OCI-LY7 (cell line): ENCODE measurements at places on chromosomes 7 and 10. TPM values are rescaled to one million over a fixed set of nuclear protein-coding genes. Genes with fewer than 3 reads are reported as not detected.

CARD11 gene
- total RNA-seq = 62.8 and 63.5 TPM in 2 replicates

DNA sequence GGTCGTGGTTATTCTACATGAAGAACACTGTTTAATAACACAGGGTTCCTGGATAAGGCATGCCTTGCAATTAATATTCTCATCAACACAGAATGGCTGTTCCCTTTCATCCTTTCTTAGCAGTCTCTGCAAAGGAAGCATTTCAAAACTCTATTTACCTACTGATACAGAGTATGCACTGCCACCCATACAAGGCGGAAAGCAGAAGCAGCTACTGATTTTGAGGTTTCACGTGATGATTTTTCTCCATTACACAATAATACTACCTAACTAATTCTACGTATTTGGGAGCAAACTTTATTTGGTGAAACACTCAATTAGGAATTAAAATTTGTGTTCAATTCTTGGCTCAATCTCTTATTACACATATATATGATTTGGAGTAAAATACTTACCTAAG is 43.0 kb upstream of the COL1A2 start:
- DNase-seq = no peak

ZNF727 gene
- total RNA-seq = not detected in 2 replicates

GRCh38 chr10:126872768-126873167 is 32.5 kb upstream of the DOCK1 start:
- DNase-seq = no peak

DNA sequence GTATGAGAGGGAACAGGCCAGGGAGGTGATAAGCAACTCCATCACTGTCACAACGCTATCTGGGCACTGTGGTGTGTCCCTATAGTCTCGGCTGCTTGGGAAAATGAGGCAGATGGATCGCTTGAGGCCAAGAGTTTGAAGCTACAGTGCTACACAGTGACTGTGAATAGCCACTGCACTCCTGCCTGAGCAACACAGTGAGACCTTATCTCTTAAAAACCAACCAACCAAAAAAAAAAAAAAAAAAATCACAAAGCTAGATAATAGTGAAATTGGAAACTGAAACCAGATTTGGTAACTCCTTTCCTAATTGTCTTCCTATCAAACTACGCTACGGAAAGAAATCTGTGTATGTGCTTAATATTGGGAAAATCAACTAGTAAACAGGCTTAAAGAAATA is 14.1 kb downstream of the MICU1 start:
- DNase-seq = no peak

DNA sequence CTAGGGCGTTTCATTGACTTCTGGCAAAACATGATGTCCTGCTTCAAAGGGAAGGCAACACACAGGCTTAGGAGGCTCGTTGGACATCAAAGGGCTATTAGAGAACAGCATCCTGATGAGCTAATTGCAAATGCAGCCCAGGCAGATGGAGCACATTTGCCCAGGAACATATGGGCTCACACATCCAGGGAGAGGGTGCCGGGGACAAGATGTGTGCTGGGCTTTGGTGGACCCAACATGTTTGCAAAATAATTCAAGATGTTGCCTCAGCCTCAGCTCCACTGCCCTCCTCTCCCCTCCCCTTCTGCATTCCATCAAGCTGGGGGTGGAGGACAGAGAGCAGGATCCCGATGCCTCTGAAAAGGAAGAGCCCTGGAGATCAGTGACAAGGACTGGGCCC is 217.1 kb upstream of the ZMIZ1 start:
- no peak for DNase-seq

GRCh38 chr10:110076559-110077318 is 69.0 kb downstream of the ADD3 start:
- DNase-seq = peak; percentile 69

GRCh38 chr7:13979671-13980435 is 9.6 kb downstream of the ETV1 start:
- no peak for DNase-seq

GRCh38 chr10:127720142-127720541 is 16.8 kb upstream of the FOXI2 start:
- DNase-seq = no peak

HABP2 gene
- total RNA-seq = not detected in 2 replicates

DNA sequence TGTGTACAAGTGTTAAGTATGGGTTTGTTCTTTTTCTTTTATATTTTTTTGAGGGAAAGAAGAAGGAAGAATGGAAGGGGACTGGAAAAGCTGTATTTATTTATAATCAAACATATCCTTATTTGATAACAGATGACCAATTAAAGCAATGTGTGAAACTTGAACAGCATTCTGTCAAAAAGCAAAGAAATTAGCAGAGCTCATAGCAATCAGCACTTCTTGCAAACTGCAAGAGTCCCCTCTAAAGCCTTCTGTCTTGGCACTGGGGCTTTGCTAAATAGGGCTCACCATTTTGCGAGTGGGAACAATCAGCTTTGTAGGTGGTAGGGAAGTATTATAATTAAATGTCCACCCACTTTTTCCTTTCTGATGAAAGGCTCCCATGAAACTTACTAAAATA is 164.9 kb upstream of the LRRTM3 start:
- DNase-seq = no peak

- peak; percentile 48 for DNase-seq
These were observed 53.4 kb upstream of the CYP2C18 start for GRCh38 chr10:94630017-94630688.

DNA sequence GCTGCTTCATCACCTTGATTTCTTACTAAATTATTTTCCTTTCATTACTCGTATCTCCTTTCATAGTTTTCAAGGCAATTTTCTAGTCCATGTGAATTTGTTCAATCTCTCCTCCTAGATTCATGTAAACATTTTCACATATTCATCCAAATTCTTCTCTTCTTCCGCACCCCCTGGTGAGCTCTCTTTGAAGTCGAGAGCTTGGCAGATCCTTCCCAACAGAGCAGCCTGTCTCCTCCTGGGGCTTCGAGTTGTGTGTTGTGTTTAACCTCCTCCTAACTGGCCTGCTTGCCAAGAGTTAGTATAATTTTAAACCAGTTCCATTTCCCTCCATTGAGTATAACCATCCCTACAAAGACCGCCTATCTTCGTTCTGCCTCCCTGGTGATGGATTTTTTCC is 272.4 kb upstream of the CELF2 start:
- DNase-seq = no peak

- DNase-seq = no peak
These were observed 143.3 kb upstream of the KAT6B start for GRCh38 chr10:74683067-74683466.

DNA sequence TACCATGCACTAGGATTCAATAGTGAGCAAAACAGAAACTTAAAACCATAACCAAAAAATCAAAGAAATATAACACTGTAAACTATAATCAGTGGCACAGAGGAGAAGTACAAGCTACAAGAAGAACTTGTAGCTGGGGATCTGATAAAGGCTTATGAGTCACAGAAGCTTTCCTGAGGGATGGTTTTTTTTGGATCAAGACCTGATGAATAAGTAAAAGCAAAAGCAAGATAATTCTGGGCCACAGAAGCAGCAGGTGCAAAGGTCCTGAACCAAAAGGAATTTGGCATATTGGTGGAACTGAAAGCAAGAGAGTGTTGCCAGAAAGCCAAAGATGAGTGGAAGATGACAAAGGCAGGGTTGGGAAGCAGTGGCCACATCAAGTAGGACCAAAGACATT is 37.4 kb upstream of the BET1 start:
- DNase-seq = no peak

DNA sequence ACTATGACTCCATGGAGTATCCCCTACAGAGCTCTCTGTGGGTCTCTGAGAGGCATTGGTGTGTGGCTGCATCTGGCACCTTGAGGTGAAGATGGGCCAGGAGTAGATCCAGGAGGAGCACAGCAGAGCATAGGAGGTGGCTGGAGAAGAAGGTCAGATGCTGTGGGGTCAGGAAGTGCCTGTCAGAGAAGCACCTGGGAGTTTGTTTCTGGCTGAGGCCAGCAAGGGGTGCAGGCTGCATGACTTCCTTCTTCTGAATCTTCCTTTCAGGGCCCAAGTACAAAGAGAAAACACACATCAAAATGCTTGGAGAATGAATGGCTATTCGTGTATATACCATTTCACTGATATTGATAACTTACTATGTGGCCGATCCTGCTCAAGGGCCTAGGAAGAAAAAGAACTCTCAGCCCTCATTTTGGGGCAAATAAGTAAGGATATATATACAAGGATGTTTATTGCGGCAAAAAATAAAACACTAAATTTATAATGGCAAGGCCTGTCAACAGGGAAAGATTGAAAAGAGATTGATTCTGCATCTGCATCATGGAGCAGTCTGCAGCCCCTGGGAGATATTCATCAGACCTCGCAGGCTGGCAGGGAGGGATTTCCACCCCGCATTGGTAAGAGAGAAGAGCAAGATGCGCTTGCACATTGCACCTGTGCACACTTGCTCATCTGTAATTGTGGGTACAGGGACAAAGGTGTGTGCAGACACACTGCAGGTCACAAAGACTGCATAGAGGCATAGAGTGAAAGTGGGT is 39.2 kb downstream of the PTPRE start:
- DNase-seq = peak; percentile 61

DNA sequence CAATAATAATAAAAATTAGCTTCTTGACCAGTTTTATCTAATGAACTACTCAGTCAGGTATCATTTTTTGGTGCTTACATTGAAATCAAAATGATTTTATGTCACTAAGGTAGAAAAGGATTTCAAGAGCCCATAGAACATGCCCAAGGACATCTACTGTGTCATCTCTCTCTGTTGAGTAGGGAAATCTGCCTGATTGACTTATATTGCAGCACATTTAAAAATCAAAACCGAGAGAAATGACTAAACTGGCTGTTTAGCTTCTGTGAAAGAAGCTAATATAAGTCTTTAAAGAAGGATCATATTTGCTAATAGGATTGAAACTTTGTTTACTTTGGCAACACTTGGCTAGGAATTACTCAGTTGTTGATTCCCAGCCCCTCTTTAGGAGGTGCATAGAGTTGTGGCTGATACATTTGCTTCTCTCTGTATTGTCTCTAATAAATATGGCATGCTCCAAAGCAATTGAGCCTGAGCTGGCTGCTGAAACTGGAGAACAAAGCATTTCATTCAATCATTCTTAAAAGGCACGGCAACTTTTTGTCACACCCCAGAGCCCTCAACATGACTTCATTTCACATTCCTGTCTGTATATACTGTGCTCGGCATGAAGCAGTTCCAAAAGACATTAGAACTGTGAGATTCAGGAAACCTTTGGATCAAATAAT is 1096.9 kb upstream of the POT1 start:
- no peak for DNase-seq

- no peak for DNase-seq
These were observed 59.2 kb downstream of the C10orf90 start for GRCh38 chr10:126611303-126611702.

- no peak for DNase-seq
These were observed 142.6 kb downstream of the PLXDC2 start for GRCh38 chr10:19958787-19959186.

DNA sequence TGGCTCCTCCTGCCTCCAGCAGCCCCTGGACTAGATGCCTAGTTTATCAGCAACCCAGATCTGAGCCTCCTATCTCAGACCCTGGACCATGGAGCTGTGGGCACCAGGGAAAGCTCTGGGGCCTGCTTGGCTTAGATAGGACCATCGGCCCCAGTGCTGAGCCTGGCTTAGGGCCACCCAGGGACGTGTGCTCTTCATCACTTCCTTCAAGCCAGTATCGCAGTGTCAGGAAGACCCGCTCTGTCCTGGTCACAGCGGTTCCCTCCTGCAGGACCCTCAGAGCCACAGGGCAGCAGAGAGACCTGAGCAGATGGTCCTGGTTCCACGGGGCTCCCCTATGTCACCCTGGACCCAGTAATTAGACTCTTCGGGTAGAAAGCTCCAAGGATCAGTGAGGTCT is 105.7 kb upstream of the FAM20C start:
- no peak for DNase-seq

- no peak for DNase-seq
These were observed 33.6 kb upstream of the FAM13C start for GRCh38 chr10:59395984-59396383.

AEBP1 gene
- 35.0 and 42.2 TPM in 2 replicates for total RNA-seq
